CMK (cell line): ENCODE measurements at places on chromosomes 3 and 15.

GRCh38 chr3:127472506-127472905, 118.0 kb downstream of the TPRA1 start:
- DNase-seq: no peak

DNA sequence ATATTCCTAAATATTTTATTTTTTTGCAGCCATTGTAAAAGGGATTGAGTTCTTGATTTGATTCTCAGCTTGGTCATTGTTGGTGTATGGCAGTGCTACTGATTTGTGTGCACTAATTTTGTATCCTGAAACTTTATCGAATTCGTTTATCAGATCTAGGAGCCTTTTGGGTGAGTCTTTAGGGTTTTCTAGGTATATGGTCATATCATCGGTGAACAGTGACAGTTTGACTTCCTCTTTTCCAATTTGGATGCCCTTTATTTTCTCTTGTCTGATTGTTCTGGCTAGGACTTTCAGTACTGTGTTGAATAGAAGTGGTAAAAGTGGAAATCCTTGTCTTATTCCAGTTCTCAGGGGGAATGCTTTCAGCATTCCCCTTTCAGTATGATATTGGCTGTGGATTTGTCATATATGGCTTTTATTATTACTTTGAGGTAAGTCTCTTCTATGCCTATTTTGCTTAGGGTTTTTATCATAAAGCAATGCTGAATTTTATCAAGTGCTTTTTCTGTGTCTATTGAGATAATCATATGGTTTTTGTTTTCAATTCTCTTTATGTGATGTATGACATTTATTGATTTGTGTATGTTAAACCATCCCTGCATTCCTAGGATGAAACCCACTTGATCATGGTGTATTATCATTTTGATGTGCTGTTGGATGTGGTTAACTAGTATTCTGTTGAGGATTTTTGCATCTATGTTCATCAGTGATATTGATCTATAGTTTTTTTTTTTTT, 11.4 kb upstream of the SLC9A9 start:
- DNase-seq: peak; percentile 30

DNA sequence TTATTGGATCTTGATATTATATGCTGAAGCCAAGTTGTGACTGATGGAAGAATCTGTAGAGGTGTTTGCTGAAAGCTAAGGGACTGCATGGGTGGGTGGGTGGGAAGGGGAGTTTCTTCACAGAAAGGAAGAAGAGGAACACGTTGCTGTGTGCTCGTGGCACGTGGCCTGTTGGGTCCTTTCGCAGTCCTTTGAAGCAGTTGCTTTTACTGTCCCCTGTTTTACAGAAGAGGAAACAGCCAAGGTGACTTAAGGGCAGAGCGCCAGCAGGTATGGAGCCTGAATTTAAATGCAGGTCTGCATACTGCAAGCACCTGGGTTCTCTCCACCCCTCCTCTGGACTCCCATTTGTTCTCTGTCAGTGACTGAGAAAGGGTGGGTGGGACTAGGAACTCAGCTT, 59.4 kb upstream of the PRR23C start:
- no peak for DNase-seq

DNA sequence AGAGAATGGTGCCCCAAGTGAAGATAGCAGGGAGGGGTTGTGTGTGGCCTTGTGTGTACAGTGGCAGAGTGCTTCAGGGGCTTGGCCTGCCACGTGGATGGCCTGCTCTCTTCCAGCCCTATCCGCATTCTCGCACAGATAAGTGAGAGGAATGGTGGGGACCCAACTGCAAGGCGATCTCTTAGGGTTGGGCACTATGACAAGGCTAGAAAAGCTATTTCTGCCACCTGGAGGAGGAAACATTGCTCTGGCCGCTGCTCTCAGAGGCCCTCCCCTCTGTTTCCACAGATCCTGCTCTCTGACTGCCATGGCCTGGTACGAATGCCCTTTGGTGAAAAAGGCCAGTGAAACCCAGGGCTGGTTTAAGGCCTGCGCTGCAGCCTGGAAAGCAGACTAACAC, 20.6 kb downstream of the EEFSEC start:
- no peak for DNase-seq

DNA sequence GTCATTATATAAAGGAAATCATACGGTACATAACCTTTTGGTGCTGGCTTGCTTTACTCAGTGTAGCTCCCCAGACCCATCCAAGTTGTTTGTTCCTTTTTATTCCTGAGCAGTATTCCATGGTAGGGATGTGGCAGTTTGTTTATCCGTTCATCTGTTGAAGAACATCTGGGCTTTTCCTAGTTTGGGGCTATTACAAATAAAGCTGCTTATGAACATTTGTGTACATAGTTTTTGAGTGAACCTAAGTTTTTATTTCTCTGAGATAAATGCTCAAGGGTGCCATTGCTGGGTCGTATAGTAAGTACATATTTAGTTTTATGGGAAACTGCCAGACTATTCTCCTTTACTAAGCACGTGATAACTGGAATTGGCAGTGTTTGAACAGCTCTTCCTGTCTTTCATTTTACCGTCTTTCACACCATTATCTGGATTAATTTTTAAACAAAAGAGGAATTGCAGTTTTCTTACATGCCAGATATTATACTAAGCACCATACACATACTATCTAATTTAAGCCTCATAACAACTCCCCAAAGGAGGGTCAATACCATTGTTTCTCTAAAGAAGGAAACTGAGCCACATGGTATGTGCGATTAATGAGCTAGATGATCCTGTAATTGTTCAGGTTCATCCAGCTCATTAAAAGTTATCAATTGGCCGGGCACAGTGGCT, 85.6 kb downstream of the PTPRG start:
- DNase-seq: no peak
